ENCODE measurements at places on chromosomes 3 and 15.

DNA sequence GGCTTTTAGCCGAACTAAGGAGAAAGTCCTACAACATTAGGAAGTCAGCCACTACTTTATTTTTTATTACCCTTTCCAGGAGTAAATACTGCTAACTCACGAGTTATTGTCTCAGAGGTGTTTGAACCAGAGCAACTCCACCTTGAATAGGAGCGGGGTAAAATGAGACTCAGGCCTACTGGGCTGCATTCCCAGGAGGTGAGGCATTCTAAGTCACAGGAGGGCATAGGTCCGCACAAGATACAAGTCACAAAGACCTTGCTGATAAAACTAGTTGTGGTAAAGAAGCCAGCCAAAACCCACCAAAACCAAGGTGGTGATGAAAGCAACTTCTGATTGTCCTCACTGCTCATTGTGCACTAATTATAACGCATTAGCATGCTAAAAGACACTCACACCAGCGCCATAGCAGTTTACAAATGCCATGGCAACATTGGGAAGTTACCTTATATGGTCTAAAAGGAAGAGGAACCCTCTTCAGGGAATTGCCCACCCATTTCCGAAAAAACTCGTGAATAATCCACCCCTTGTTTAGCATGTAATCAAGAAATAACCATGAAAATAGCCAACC, 555.9 kb downstream of the IGSF11 start:
- no peak for DNase-seq

DNA sequence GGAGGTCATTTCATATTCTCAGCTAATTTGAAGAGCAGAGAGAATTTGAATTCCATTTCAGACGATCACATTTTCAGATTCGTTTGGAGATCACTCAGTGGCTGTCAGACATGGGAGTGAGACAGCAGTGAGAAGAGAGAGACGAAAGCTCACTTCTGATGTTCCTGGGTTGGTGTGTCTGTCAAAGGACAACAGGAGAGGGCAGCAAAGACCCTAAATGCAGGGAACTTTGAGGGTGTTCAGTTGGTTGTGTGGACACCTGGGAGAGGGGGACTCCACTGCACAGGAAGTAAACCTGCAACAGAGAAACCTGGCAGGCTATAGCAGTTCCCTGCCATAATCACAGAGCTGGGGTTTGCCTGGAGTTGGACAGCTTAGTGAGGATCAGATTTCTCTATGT, 675.1 kb downstream of the SQOR start:
- DNase-seq: no peak

DNA sequence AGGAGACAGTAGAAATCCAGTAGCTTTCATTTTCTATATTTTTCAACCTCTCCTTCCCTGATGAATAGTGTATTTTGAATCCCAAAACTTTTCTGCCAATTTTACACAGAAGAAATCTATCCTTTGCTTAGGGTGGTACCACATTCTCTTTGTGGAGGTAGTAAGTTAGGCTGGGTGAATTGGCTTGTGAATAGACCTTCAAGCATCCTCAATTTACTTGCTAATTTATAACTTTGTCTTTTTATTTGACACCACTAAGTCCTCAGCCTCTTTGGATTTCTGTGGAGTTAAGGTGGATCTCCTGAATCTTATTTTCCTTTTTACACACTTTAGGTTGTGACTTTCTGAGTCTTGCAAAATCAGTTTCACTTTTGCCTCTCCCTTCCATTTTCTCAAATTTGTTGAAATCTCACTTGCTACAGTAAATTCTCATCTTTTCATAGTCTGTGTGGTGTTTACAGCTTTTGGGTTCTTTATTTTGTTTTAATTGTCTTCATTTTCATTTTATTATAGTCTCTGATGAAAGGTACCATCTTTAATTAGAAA, 5.7 kb upstream of the PLSCR1 start:
- DNase-seq: no peak

GRCh38 chr3:186108106-186108940, 566 bp downstream of the ETV5 start:
- DNase-seq: no peak

- DNase-seq: no peak
These were observed 105.1 kb upstream of the SLC6A6 start for GRCh38 chr3:14297305-14297704.

- DNase-seq: no peak
These were observed 1.4 kb upstream of the TMEM87A start for GRCh38 chr15:42274702-42274989.

- DNase-seq: no peak
These were observed 11.1 kb downstream of the EFCAB12 start for GRCh38 chr3:129417326-129417725.

GRCh38 chr15:48800811-48801455, 9.9 kb downstream of the CEP152 start:
- no peak for DNase-seq

DNA sequence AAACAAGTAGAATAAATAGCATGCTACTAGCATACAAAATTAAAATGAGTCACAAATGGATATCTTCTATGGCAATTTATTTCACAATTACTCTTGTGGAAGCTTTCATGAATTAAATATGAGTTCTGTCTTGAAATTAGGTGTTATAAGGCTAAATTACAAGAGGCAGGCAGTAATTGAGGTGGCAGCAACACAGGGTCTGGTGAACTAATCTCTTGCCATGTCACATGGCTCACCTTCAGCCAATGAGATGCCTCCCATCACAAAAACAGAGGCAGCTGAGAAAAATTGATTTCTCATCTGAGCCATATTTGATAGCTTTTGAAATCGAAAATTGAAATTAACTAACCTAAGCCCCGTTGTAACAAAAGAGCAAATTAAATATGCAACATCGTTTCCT, 268.8 kb downstream of the NR2F2 start:
- DNase-seq: no peak

DNA sequence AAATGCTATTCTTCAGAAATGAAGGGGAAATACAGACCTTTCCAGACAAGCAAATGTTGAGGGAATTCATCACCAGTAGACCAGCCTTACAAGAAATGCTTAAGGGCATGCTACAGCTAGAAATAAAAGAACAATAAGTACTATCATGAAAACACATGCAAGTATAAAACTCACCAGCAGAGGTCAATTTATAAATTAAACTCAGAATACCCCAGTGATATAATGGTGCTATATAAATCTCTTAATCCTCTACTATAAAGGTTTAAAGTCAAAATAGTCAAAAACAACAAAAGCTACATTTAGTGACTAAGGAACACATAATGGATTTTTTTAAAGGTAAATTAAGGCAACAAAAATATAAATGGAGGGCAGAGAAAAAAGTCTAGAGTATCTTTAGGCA, 142.5 kb downstream of the CPNE4 start:
- no peak for DNase-seq

- DNase-seq: no peak
These were observed 231.2 kb downstream of the ATP8B4 start for GRCh38 chr15:49887659-49888322.

DNA sequence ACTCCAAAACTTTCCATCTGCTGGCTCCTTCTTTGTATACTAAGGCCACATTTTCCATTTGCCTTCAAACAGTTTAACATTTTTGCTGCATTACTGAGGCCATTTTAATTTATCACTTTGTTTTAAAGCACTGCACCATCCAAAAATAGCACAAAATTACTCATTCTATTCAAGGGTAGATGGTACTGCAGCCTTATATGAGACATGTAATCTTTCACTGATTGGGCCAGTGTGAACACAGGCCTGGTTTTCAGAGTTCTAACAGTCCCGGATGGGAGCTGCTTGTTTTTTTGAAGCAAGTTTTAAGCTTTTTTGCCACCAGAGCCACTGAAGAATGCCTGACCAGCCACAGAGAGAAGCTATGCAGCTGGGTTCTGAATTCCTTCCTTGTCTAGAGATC, 172.3 kb upstream of the TSC22D2 start:
- DNase-seq: no peak

GRCh38 chr3:64354221-64354620, 129.0 kb upstream of the PRICKLE2 start:
- no peak for DNase-seq

DNA sequence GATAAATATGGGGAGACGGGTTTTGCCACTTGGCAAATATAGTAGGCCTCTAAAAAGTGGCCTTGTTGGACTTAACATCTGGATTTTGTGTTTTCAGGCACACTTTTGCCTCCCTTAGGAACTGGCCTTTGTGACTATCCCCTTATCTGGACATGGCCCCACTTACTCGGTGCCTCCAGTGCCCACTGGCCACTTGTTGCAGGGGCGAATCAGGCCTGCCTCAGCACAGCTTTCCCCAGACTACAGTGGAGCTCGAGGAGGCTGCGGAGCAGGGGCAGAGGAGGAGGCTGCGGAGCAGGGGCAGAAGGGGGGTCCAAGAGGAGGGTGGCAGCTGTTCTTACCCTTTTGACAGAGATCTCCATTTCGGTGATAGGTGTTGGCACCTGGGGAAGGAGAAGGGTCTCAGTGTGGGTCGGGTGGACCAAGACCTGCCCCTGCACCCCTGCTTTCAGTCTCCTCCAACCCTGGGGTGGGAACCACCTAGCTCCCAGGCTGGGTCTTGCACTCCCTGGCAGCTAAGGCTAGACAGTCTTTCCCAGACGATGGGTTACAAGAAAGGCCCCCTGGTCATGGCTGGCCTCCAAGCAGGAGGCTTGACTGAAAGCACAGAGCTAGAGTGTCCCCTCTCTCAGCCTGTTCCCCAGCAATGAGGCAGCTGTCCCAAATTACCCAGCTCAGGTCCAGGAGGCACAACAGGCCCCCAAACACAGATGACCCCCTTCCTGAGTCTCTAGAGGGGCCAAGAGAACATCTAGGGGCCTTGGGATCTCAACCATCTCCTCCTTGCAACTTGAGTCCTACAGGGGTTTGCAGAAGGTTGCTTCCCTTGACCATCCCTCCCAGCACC, 6.1 kb downstream of the SEMA3G start:
- DNase-seq: no peak

- DNase-seq: no peak
These were observed 77.0 kb downstream of the TMEM108 start for GRCh38 chr3:133115176-133115575.

DNA sequence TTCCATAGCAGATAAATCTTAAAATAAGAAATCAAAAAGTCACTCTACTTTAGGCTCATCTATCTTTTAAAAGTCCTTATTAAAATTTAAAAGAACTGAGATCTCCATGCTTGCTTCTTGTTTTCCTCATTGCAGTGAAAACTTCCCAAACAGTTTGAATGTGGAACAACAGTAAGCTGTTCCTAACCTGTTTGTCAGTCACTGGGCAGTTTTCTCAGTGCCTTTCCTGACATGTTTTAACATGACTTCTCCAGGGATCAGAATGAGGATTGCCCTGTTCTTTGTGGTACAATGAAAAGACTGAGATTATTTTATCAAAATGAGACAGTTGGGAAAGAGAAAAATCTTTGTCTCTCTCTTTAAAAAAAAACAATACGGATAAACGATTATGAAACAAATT, 774 bp downstream of the GPR87 start:
- no peak for DNase-seq

DNA sequence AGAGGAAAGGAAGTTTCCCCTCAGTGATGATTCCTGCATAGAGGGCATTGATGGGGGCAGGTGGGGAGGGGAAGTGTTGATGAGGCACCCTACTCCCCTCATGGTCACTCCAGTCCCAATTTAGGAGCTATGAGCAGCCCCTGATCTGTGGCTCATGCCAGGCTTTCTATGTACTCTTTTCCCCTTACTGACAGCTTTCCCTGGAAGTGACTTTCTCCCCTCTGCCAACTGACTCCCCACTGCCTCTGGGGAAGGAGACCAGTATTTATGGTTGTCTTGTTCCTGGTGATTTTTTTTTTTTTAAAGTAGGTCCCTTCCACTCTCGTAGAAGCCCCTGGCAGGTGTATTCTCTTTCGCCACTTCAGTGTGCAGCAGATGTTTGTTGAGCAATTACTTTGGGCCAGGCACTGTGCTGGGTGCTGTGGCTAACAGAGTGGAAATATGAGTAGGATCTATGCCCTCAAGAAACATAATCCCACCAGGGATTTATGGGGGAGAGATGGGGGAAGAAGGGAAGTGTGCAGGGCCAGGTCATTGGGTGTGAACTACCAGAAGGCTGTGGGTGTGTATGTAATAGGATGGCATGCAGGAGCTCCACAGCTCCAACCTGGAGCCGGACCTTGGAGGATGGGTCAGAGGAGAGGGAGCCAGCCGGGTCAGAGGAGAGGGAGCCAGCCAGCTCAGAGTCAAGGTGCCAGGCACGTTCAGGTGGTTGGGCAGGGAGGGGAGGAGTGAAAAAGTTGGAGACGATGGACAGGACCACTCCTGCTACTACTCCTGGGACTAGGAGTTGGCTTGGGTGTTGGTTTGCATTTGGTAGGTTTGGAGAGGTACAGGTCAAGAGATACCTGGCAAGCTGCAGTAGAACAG, 3.5 kb downstream of the SMAD6 start:
- no peak for DNase-seq

DNA sequence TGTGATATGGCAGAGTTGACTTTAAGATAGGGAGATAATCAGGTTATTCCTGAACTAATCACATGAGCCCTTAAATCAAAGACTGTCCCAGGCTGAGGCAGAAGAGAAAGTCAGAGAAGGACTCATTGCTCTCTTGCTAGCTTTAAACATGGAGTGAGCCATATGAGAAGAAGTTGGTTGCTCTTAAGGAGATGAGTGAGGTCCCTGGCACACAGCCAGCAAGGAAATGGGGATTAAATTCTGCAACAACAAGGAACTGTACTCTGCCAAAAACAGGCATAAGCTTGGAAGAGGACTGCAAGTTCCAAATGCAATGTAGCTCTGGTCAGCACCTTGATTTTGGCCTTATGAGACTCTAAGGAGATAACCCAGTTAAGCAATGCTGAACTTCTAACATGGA, 457.0 kb downstream of the PLOD2 start:
- no peak for DNase-seq

- DNase-seq: no peak
These were observed 69.5 kb downstream of the ATP1B3 start for GRCh38 chr3:141945726-141946485.

DNA sequence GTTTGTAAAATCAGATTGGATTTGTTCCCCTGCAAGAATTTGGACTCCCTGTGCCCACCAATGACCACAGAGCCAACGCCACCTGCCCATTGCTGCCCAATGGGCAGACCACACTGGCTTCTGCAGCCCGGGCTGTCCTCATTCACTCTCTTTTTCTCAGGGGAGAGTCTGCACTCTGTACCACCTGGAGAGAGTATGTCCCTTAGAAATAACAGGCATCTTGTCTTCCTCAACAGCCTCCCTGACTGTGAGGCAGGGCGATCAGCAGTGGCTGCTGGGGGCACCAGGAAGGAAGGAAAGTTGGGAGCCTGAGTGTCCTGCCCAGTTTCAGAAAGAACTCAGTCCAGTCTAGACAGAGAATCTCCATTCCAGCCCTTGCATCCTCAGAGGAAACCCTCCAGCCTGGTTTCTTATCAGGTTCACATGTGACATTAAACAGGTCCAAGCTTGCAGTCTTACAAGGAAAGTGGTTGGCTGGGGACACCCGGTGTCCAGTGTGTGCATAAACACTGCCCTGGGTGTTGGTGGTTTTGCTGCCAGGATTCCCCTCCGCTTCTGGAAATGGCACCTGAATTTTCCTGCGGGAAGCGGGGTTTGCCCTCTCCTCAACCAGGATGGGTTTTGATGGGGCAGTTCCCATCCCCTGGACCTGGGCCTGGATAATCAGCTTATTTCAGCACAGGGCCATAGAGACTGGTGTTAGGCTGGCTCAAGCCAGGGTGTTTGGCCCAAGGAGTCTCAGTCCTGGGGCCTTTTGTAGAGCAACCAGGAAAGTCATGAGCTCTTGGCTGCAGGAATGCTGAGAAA, 37.2 kb downstream of the SSUH2 start:
- peak; percentile 57 for DNase-seq

- DNase-seq: peak; percentile 66
These were observed 75.1 kb downstream of the VGLL4 start for GRCh38 chr3:11568503-11569155.

All from AG09319 (cell line).